CD4-positive, alpha-beta memory T cell (primary cell): ENCODE measurements at places on chromosomes 12 and 14. TPM values are rescaled to one million over a fixed set of nuclear protein-coding genes. Genes with fewer than 3 reads are reported as not detected.
A peak's percentile ranks its signal among the peaks of the same experiment; 100 is the strongest.

GRCh38 chr12:68020699-68021098, 31.5 kb downstream of the IFNG-AS1 start:
- DNase-seq = no peak

DNA sequence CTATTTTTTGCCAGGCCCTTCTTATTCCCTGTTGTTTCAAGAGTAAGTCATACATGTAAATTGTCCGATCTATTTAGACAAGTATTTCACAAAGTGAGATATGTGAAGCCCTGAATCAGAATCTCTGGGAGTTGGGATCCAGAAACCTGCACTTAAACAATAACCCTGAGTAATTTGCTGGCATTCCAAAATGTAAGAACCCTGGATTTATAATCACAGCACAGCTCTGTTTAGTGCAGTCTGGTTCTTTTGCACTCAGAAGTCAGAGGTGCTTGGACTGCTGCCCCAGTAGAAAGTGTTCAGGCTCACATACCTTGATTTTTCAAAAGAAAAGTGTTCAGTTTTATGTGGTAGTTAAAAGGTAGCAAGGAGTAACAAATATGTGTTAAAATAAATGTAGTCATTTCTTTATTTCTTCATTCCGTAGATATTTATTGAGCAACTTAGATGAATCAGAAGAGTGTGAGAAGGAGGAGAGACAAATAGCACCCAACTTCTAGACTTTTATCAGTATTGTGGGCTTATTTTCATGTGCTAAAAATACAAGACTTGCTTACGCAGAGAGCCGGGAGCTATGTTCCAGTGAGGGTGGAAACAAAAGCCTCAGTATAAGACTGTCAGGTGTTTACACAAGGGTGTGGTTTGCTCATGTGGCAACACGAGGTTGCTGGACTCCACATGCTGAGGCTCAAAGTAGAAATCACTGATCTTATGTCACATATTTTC, 70.1 kb downstream of the SYNE2 start:
- DNase-seq = no peak

DNA sequence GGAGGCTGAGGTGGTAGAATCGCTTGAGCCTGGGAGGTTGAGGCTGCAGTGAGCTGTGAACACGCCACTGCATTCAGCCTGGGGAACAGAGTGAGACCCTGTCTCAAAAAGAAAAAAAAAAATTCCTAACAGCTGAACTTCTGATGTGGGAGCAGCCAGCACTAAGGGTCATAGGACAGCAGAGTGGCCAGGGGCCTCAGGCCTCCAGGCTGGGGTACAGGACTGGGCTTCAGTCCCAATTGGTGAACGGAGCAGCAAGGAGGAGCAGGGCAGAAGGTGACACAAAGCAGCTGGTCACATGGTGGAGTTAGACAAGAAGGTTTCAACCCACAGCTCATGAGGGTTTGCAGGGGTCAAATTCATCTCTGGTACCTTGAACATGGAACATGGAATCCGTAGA, 40.8 kb upstream of the NRXN3 start:
- no peak for DNase-seq

- no peak for DNase-seq
Observed at GRCh38 chr12:58342736-58343135, 401.4 kb downstream of the ATP23 start.

GRCh38 chr12:14175206-14175605, 190.3 kb upstream of the ATF7IP start:
- no peak for DNase-seq

- DNase-seq = no peak
Observed at GRCh38 chr14:33510991-33511390, 439.9 kb downstream of the EGLN3 start.

- DNase-seq = no peak
Observed at GRCh38 chr14:104464907-104465306, 114.7 kb upstream of the C14orf180 start.

- no peak for DNase-seq
Observed at GRCh38 chr14:29645117-29645516, 282.5 kb downstream of the PRKD1 start.

- DNase-seq = no peak
Observed at GRCh38 chr12:19382111-19382526, 57.2 kb upstream of the AEBP2 start.

DNA sequence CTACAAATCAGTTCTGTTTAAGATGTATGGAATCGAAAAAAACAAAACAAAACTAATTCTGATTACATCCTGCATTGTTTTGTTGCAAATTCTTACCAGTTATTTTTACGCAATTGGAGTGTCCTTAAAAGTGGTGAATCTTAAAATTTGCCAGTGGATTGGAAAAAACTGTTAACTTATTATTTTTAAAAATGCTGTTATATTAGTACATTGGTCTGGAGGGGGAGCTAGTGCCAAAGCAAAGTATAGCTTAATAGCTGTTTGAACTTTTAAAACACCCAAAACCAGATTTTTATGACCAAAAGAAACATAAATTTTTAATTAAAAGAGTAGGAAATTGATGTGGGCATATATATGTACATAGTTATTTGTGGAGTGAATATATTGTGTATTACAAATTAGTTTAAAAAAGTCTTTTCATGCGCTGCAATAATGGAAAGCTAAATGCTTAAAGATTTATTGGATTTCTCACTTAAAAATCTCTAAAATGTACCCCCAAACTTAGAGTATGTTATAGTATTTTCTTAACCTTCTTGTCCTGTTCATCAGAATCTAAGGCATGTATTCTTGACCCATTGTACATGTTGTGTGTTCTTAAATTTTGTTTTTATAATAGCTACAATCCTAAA, 2.5 kb downstream of the FUT8 start:
- peak; percentile 34 for DNase-seq

- no peak for DNase-seq
Observed at GRCh38 chr12:8018666-8019581, 13.6 kb upstream of the FOXJ2 start.

- DNase-seq = no peak
Observed at GRCh38 chr14:94897082-94897481, 127.2 kb upstream of the GSC start.

- DNase-seq = no peak
Observed at GRCh38 chr12:127041985-127042625, 1224.9 kb upstream of the TMEM132C start.

DNA sequence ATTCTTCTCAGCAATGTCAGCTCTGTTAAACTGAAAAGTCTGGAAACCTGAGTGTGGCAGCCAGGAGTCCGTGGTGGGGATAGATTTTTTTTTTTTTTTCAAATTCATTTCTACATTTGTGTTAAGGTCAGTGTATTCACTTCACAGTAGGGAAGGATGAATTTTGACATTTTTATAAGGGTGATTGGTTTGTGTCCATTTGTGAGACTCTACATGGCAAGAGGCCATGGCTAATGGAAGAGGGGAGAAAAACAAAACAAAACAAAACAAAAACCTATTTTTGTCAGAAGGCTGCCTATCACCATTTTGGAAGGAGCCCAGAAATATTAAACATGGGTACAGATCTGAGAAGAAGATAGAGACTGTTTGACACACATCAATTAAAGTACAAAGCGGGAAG, 176.1 kb downstream of the RMST start:
- DNase-seq = no peak

DNA sequence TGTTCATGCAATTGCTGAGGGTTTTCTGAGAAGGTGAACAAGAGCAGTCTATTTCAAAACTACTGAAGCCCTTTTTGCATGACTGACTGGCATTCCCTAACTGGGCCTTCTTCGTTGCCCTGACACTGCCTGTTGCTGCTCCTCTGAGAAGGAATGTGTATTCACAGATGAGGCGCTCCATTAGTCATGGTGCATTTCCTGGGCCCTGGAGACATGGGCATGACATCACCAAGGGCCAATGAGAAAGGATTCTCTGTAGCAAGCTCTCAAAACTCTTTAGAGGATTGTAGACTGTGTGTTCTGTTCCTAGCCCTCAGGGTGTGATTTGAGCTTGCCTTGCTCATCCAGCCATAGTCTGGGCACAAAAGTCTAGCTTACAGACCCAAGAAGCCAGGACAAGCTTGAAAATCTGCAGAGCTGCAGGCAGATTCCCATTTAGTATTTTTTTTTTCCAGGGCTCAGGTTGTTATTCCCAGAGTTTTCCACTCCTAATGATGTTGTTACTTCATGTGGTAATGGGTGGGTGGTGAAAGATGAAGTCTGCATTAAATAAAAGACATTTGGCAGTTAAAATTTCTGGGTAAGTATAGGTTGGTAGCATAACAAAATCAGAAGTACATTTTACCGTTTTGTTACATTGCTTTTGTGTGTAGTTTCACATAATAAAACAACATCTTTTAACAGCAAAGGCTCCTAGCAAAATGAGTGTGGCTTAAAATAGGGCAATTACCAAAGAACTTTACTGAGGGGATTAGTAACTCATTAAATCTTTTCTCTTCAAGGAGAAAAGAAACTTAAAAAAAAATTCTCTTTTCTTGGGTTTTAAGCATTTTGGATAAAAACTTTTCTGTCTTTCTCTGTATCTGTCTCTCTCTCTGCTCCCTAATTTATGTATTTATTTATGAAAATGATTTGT, 318.4 kb downstream of the RAD51B start:
- DNase-seq = no peak

DNA sequence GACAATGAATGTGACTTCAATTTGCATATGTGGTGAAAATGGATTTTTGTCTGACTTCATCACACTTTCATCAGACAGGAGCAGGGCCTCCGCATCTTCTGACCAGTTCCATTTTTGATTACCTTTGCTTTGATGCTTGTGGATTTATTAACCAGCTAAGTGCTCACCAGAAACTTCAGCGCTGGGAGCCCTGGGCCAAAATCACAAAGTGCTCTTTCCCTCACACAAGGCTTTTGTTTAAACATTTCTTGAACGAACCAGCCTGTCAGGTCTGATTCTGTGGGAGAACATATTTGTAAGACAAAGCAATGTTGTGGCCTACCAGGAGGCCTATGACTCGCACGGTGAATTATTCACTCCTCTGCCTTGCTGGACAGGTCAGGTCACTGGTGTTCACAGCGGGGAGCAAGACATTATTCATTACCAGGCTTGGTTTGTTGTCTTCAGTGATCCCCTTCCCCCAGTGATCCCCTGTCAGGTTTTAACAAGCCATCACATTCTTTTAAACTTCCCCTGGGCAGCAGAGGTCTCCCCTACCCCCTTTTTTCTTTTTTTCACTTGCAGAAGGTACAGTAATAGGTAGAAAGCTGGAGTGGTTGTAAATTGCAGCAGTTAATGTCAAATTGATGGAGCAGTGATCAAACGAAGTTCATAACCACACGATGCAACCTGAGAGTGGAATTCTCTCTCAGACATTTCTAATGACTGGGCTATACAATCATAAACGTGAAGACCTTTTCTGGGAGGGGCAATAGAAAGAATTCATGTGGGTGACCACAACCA, 167.5 kb upstream of the PRICKLE1 start:
- DNase-seq = no peak

DNA sequence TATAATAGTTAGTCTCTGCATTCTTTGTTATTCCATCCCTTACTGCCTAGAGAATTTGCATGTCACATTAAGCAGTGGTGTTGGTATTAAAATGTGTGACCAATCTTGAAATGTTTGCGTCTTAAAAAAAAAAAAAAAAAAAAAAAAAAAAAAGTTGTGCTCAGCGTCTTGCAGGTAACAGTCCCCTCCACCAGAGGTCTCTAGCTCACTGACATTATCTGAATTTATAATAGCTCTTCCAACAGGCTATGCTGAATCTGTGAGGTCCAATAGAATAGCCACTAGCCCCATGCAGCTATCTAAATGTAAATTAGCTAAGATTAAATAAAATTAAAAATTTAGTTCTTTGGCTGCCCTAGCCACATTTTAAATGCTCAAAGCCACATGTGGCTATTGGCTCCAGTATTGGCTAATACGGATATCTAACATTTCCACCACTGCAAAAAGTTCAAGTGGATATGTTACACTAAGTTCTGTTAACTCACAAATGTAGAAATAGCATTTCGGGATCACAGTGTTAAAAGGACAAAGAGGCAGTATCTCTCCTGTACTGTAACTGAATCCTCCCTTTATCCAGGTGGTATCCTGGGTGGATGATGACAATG, 28.7 kb downstream of the NKX2-8 start:
- no peak for DNase-seq

- DNase-seq = no peak
Observed at GRCh38 chr14:88411039-88411438, 25.6 kb downstream of the SPATA7 start.

DNA sequence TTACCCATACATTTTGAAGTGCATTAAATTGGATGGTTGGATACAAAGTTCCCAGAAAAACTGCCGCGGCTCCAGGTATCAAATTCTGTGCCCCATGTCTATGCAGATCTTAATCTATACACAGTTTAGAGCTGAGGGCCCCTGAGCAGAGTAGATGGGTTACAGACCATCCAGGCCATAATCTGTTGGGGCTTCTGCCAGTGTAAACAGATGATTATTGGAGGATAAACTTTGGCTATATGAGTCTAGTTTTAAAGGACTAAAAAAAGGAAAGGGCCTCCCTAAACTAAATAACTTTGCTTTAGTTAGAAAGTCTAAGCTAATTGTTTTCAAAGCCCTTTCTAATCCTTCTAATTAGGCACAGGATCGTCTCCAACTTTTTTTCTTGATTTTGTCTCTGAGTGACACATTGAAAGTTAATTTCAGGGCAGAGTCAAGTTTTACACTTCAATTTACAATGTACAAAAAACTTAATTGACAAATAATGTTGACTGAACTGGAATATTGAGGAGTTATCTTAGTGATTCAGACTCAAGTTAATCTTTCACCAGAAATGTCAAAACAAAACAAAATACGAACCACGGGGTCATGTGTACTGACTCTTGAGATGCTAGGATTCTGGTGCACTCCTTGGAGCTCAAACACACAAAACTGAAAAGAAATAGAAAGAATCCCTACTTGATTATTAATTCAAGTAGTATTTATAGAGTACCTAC, 133.9 kb upstream of the SCAF11 start:
- DNase-seq = no peak

DNA sequence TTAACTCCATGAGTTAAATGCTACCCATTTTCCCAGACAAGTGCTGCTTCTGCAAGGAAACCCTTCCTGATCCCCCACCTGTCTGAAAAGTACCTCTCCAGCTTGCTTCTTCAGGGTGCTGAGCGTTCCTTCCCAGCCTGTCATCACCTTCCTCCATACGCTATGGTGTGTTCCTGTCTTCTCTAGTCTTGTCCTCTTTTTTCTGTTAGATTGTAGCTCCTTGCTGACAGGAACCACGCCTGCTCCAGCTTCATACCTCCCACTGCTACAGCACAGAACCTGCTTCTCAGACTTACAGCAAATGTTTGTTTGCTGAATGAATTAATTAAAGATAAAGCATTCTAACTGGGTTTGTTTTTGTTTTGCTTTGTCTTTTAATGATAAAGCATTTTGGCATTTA, 39.1 kb downstream of the ERH start:
- no peak for DNase-seq

The SLC16A7 gene
- total RNA-seq = 52.9 TPM

The PLEKHH1 gene
- total RNA-seq = 0.41 TPM

The CACNA2D4 gene
- total RNA-seq = 19.2 TPM

The CCND2 gene
- 151 TPM for total RNA-seq

The EFS gene
- total RNA-seq = not detected

The GPRC5A gene
- not detected for total RNA-seq

The C12orf60 gene
- 1.4 TPM for total RNA-seq

The PDZRN4 gene
- total RNA-seq = not detected

The CISTR gene
- not detected for total RNA-seq

The CLEC2A gene
- total RNA-seq = not detected

The SYNE3 gene
- total RNA-seq = 47.7 TPM

The INHBC gene
- total RNA-seq = not detected

The CCDC198 gene
- total RNA-seq = not detected
